Stimulated activated naive CD8-positive, alpha-beta T cell treated with anti-CD3 and anti-CD28 coated beads, Interleukin-15, Interleukin-2, amounts not matched to agents 100 U/mL and 50 U/mL, for 24 hours (primary cell): ENCODE measurements at places on chromosomes 4 and X.
A peak's percentile ranks its signal among the peaks of the same experiment; 100 is the strongest.

DNA sequence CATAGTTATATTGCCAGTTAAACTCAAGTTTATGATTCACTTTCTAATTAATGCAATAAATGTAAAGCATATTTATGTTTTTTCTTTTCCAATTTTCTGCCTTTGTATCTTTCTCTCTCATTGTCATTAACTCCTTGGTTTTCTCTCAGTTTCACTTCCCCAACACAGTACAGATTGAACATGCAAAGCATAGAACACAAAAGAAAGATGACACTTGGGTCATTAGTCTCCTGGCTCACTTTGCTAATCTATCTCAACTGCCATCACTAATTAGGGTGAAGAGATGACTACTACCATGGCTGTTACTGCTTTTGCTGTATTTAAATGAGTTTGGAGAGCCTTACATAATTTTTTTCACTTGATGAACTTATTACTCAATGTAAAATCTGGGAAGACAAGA lies 12.3 kb upstream of the NAA11 start:
- no peak for DNase-seq

GRCh38 chrX:38278682-38279081 lies 48.6 kb downstream of the RPGR start:
- no peak for DNase-seq

DNA sequence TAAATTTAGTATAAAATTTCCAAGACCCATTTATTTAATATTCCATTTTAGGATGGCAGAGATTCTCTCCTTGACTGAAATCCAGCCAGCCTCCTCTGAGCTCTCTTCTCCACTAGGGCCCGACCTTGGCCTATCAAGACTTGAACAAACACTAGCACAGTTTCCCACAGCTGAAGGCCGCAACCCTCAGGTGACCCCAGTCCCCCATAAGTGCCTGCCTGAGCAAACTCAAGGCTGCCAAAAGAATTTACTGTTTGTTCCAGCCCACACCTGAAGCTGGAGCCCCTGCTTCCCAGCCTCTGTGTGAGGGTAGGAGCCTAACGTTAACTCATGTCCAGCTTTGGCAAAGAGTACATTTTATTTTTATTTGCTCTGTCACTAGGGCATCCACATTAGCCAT lies 629.0 kb upstream of the ZFP42 start:
- DNase-seq: no peak

DNA sequence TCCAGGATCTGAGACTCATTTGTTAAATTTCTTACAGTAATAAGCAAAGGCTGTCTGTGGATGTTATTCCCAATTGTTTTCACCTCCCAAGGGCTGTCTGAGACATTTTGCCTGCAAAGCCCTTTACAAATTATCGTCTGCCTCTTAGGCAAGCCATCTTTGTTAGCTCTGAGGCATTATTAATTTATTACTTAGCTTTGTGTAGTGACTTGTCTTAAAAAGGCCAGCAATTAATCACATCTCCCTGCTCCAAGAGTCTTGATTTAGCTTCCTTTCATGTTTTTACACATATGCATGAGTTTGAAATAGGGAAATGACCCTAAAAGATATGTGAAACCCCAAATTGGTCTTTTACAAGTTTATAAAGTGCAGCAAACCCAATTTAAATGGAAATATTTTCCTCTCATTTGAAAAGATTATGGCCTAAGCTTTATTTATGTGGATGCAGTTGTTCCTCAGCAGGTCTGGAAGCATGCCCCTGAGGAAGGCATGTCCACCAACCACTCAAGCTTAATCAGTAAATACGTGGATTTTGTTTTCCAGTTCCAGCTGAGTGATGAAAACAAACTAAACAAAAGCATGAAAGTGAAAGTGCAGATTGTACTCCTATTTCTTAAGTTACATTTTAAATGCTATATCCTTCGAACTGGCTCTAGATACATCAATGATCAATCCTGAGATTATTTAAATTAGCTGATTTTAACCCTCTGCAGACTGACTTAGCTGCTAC lies 173.6 kb upstream of the LNX1 start:
- DNase-seq: no peak

DNA sequence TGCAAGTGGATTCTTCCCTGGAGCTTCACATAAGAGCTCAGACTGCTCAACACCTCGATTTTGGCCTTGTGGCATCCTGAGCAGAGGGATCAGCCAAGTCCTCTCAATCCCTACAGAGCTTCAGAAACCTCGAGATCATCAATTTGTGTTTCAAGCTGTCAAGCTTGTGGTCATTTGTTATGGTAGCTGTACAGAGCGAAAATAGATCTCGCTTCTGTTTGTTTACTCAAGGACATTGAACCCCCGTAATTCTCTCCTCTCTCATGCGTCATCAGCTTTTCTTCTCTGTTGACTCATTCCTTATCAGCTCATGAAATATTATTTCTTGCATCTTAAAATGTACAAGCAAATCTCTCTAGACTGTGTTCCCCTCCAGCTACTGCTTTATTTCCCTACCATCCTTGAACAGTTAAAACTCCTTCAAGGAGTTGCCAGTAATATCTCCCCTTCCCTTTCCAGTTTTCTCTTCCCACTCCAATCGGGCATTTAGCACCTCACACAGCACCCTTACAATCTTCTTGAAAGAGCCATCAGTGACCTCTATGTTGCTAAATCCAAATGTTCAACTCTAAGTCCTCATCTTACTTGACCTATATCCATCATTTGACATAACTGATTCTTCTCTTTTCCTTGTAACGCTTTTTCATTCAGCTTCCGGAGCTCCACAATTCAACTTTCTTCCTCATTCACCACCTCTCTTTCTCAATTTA lies 106.2 kb upstream of the FAT1 start:
- no peak for DNase-seq

GRCh38 chr4:7759216-7759615 lies 180.4 kb downstream of the AFAP1 start:
- DNase-seq: peak; percentile 63

DNA sequence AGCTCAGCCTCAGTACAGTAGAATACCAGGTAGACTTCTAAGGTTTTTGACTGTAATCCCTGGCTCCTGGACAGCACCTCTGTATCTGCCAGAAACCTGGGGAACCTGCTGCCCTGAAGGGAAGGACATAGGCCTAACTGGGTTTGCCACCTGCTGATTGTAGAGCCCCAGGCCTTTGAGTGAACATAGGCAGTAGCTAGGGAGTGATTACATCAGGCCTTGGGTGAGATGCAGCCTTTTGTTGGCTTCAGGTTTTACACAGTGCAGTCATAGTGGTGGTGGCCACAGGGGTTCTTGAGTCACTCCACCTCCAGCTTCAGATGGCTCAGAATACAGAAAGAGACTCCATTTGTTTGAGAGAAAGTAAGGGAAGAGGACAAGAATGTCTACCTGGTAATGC lies 19.3 kb downstream of the IQCM start:
- DNase-seq: no peak

GRCh38 chr4:3307486-3307885 lies 14.7 kb downstream of the RGS12 start:
- DNase-seq: no peak

DNA sequence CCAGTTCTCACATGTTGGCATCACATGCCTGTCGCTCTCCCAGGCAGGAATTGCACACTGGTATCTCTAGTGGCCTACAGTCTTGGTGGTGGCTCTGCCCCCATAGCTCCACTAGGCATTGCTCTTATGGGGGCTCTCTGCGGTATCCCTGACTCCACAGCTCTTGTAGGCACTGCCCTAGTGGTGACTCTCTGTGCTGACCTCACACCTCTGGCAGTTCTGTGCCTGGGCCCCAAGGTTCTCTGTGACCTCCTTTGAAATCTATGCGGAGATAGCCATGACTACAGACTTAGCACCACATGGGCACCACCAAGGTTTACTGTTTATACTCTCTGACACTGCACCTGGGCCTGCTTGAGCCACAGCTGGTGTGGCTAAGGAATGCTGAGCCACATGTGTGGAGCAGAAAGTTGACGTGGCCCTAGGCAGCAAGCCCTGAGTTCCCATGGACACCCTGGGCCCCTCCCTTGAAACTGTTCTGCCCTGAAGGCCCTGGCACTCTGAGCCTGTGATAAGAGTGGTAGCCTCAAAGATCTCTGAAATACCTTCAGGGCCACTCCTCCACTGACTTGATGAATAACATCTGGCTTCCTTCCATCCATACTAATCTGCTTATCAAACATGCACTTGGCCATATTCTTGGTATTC lies 8.0 kb downstream of the SLC9B1 start:
- DNase-seq: no peak

DNA sequence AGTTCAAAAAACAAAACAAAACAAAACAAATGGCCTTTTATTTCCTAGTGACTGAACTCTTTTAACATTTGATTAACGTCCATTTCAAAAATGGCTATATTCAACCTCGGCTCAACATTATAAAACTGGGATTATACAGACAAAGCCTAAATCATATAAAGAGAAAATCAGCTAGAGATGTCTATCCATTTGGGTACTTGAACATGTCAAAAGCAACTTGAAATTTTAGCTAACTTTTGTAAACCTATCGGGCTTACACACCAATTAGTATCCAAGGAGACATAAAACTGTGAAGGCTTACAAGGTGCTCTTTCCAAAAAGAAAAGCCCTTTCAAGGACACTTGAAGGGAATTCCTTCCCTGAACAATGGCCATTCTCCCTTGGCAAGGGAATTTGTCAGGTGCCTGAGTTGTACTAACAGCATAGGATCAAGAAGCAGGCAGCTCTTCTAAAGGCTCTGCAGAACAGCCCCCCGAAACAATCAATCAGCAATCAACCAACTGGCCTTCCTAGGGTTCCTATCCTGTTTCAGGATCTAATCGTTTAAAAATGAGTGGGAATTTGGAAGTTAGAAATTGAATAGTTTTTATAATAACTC lies 633.7 kb upstream of the HTR2C start:
- no peak for DNase-seq

GRCh38 chr4:95548738-95549245 lies at the start of gene UNC5C:
Gene UNC5C, minus strand, starts transcription at chr4:95548973.
- no peak for DNase-seq

DNA sequence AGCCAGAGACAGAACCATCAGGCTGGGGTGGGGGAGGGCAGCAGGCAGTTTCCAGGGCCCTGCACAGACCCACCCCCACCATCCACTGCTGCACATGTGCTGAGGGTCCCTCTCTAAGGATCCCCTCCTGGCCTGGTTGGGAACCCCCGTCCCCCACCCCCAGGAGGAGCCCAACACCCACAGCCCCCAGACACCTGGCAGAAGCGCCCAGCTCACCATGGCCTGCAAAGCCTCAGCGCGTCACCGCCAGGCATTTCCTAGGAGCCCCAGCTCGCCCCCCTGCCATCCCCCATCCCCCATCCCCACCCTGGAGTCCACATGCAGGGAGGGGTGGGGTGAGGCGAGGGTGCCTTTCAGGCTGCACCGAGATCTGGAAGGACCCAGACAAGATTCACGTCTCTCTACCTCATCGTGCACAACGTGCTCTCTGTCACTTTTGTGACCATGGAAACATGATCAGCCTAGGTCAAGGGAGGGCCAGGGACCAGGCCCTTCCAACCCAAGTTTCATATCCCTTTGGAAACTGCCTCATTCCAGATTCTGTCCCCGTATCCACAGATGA lies 9.3 kb downstream of the MXD4 start:
- peak; percentile 1 for DNase-seq
